GOT3 (cell line): ENCODE measurements at places on chromosomes 11 and 22.

GRCh38 chr11:132330515-132330914, 960.1 kb downstream of the NTM start:
- no peak for DNase-seq

- no peak for DNase-seq
Observed at GRCh38 chr11:88259431-88259830, 78.1 kb downstream of the CTSC start.

- DNase-seq = no peak
Observed at GRCh38 chr11:32072872-32073643, 17.8 kb upstream of the RCN1 start.

- no peak for DNase-seq
Observed at GRCh38 chr22:31662668-31663037, 638 bp upstream of the PISD start.

DNA sequence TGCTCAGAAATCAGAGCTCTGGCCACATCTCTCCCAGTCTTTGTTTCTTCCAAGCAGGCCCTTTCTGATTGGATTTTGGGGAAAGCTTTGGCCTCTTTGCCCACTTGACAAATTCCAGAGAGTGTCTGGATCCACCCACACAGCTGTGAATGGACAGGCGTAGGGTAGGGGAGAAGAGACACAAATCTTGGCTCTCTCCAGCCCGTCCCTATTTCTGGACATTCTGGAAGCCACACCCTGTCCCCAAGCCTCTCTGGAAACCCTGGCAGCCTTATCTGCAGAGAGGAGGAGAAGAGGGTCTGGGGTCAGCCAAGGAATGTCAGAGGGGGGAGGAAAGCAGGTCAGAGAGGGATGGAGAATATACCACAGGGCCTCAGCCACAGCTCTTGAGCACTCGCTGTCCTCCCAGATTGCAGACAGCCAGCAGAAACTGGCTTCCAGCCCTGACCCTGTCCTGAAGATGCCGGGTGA, 59.5 kb upstream of the WNT11 start:
- DNase-seq = no peak

DNA sequence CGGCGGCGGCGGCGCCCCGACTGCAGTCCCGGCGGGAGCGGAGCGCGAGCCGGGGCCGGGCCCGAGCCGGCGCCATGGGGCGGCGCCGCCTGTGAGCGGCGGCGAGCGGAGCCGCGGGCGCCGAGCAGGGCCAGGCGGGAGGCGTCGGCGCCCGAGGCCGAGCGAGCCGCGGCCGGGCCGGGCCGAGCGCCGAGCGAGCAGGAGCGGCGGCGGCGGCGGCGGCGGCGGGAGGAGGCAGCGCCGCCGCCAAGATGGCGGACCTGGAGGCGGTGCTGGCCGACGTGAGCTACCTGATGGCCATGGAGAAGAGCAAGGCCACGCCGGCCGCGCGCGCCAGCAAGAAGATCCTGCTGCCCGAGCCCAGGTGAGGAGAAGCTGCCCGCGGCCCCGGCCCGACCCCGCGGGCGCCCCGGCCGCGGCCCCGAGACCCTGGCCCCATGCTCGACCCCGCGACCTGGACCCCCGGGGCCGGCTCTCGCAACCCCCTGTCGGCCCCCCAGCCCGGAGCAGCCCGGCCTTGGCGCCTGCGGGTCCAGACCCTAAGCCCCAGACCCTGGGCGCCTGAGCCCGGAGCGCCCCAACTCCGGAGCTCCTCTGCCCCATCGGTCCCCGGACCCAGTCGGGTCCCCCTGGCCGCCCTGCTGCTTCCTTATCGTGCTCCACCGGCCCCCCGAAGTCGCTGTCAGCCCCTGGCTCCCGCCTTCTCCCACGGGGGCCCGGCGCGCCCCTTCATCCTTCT, at the start of gene GRK2:
Gene GRK2, plus strand, starts transcription at position 25 of the 739 bp plus-strand sequence. Its CDS starts 227 bp downstream, at position 252.
- no peak for DNase-seq

GRCh38 chr11:5929571-5930368, 12.3 kb upstream of the OR56A3 start:
- DNase-seq = no peak

DNA sequence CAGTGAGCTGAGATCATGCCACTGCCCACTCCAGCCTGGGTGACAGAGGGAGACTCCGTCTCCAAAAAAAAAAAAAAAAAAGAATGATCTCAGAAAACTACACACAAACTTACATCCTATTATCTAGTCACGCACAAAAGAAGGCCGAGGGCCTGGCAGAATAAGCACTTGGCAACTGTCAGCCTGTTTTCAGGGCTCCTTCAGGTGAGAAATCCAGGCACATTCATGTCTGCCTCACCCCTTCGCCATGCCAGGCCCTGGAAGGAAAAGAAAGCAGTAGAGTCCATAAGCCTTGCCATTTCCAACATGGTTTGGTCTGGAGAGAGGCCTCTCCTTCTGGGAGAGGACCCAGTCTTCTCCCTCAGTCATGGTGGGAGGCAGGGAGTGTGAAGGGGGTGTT, 30.9 kb downstream of the C11orf58 start:
- no peak for DNase-seq

GRCh38 chr11:21622566-21622965, 570.3 kb upstream of the ANO5 start:
- DNase-seq = no peak

DNA sequence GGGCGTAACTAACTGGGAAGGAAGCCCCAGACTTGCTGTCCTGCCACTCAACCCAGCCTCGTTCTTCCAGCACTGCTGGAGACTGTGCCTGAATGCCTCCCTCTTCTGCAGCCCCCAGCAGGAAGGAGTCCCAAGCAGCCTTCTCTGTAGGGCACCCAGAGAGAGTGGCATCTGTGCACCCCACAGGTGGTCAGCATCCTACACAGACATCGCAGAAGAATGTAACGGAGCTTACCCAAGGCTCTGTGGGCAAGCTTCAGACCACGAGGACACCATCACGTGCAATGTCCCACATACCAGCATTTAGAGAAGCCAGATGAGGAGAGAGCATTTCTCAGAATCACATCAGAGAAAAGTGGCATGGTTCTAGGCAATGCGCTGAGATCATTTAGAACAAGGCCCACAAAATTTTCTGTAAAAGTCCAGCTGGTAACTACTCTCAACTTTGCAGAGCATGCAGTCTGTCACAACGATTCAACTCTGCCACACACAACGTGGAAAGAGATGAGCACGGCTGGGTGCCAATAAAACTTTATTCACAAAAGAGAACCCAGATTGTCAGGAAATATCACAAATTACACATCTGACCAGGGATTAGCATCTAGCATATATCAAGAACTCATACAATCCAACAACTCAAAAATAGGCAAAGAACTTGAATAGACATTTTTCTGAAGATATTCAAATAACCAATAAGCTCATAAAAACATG, 33.4 kb downstream of the SHANK2 start:
- no peak for DNase-seq

GRCh38 chr22:36873614-36874308, 13.0 kb downstream of the NCF4 start:
- DNase-seq = no peak
